ENCODE measurements at places on chromosomes 3 and 15. TPM values are rescaled to one million over a fixed set of nuclear protein-coding genes. Genes with fewer than 3 reads are reported as not detected.

DNA sequence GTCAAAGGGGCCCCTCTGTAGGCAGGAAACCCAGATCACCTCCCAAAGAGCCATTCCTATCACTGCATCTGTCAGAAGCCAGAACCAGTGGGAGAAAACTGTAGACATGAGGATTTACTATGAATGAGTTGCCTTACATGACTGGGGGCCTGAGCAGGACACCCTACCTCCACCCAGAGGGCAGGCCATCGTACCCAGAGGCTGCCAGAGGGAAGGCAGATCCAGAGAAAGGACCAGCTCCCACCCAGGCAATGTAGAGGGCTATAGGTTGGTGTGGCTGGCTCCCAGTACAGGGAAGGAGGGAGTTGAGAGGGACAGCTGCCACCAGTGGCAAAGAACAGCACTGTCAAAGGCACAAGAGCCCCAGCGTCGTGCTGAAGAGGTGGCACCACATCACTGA, 233.2 kb downstream of the OCA2 start:
- no peak overlapping the region for H3K4me3 ChIP-seq
- peak overlapping the region; percentile 50 for H3K27ac ChIP-seq
- H3K4me1 ChIP-seq: peaks cover 9% of the 10 kb centered on the region
- no peaks in the 10 kb centered on the region for H3K36me3 ChIP-seq

DNA sequence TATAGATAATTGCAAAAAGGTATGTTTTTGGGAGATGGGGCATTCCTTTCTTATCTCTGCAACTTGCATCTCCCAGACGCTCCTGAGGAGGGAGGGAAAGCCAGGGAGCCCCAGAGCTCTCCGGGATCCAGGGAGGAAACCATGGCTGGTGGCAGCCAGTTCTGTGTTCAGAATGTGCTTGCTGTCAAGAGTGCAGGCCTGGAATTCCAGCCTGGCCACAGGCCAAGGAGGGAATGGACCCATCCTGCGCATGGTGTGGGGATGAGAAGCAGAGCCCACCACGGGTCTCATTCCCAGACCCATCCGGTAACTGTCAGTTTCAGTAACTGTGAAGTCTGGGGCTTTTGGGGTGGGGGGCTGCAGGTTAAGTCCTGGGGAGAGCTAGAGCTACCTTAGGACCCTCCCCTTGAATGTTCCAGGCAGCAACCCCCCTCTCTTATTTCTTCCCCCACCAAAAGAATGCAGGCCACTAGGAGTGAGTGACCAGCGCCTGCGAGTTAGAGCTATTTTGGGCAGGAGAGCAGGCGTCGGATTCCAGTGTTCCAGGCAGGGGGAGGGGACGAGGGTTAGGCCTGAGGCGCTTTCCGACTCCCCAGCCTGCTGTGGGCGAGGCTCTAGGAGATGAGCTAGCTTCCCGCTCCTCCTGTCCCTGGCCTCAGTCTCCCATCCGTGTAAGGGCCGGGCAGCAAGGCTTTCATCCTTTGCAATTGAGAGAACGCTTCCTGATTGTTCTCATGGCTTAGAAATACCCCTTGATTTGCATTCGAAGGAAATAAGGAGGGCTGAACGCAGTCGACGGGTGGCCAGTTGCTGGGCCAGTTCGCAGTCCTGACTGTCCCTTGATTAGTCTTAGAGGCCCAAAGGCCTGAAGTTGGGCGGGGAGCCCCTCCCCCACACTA, 781 bp upstream of the DAG1 start:
- DNase-seq: peak; percentile 58
- peak overlapping the region; percentile 94 for H3K4me3 ChIP-seq
- H3K4me1 ChIP-seq: peaks cover 40% of the 10 kb centered on the region
- H3K27me3 ChIP-seq: no peaks in the 10 kb centered on the region
- H3K36me3 ChIP-seq: peaks cover 6% of the 10 kb centered on the region
- peak overlapping the region; percentile 97 for H3K27ac ChIP-seq

GRCh38 chr15:70557521-70558258, 205.7 kb downstream of the UACA start:
- no peak for DNase-seq
- H3K27me3 ChIP-seq: no peaks in the 10 kb centered on the region
- no peaks in the 10 kb centered on the region for H3K4me1 ChIP-seq
- no peak overlapping the region for H3K27ac ChIP-seq
- no peaks in the 10 kb centered on the region for H3K36me3 ChIP-seq

The MCF2L2 gene
- 1.5 TPM for total RNA-seq

GRCh38 chr3:171772427-171773056, 37.7 kb downstream of the PLD1 start:
- H3K27ac ChIP-seq: no peak overlapping the region
- H3K27me3 ChIP-seq: no peaks in the 10 kb centered on the region
- peaks cover 33% of the 10 kb centered on the region for H3K4me1 ChIP-seq
- peak; percentile 45 for DNase-seq
- H3K4me3 ChIP-seq: no peak overlapping the region

The PLA1A gene
- total RNA-seq: not detected

DNA sequence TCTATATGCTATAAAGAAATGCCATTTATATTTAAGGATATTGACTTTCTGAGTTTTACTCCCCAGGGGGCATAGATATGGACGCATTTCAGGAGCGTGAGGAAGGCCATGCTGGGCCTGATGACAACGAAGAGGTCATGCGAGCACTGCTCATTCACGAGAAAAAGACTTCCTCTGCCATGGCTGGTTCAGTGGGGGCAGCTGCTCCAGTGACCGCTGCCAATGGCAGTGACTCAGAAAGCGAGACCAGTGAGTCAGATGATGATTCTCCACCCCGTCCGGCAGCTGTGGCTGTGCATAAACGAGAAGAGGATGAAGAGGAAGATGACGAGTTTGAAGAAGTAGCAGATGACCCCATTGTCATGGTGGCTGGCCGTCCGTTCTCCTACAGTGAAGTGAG, 38.4 kb downstream of the GTF2E1 start:
- peaks cover 14% of the 10 kb centered on the region for H3K36me3 ChIP-seq
- no peak overlapping the region for H3K27ac ChIP-seq
- H3K27me3 ChIP-seq: no peaks in the 10 kb centered on the region
- H3K4me1 ChIP-seq: no peaks in the 10 kb centered on the region

DNA sequence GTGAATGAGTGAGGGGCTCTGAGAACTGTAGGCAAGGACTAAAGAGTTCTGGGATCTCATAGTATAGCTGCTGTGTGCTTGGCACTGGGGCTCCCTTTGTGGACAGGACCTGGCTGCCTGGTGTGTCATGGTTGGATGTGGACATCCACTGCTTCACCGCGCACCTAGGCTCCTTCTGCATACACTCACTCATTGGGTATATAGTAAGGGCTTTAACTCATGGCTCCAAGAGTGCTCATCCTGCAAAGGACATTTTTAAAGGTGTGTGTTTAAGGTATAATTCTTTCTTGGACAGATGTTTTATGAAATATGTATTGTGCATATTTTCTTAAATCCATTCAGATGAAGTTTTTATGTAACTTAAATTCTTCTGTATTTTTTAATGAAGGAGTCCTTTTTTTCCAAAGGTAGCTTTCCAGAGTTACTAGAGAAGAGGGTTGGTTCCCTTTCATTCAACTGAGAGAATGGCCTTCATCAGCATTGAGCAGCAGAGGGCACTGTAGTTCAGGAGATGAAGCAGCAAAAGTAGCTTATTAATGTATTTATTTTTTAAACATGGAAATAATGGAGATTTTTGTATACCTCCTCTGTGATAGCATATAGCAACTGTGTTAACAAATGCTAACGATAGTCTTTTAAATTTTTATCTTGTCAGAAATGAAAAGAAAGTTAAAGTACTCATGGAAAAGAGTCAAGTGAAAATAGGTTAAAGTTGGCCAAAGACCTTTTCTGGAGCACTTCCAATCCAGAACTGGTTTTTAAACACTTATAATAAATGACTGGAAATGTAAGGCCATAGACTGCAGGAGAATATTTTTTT, 25.2 kb downstream of the OXNAD1 start:
- peaks cover 16% of the 10 kb centered on the region for H3K36me3 ChIP-seq
- H3K4me3 ChIP-seq: no peak overlapping the region
- no peaks in the 10 kb centered on the region for H3K4me1 ChIP-seq
- DNase-seq: peak; percentile 23

GRCh38 chr3:24538891-24539290, 44.2 kb upstream of the THRB start:
- H3K27me3 ChIP-seq: peaks cover under 1% of the 10 kb centered on the region
- H3K4me1 ChIP-seq: no peaks in the 10 kb centered on the region
- no peak for DNase-seq
- no peak overlapping the region for H3K4me3 ChIP-seq
- H3K36me3 ChIP-seq: no peaks in the 10 kb centered on the region

The FOXB1 gene
- total RNA-seq: 5.9 TPM

DNA sequence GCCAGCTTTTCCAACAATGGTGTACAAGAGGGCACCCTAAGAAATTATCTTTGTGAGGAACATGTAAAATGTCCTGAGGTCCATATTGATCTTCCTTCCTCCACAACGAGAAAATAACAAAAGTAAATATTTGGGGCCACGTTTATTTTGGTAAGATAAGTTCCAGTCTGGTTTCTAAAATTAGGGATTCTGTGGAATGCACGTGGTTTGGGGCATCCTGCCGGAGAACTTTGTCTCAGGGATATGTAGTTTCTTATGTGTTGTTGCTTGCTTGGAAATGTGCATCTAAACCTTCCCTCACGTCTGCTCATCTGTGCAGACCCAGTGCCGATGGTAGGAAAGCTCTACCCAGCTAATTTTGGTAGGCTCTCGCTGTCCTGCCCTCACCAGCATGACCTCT, 62.8 kb downstream of the CTDSPL start:
- H3K27ac ChIP-seq: peak overlapping the region; percentile 81
- DNase-seq: no peak
- no peaks in the 10 kb centered on the region for H3K27me3 ChIP-seq
- H3K4me3 ChIP-seq: no peak overlapping the region
- H3K36me3 ChIP-seq: peaks cover 14% of the 10 kb centered on the region

The CYP1A2 gene
- not detected for total RNA-seq

GRCh38 chr3:134079111-134079547, 49.4 kb upstream of the SLCO2A1 start:
- peak overlapping the region; percentile 28 for H3K27ac ChIP-seq
- H3K4me3 ChIP-seq: no peak overlapping the region
- H3K4me1 ChIP-seq: peaks cover 30% of the 10 kb centered on the region

GRCh38 chr3:185583925-185584324, 2.2 kb upstream of the SENP2 start:
- H3K4me3 ChIP-seq: peak overlapping the region; percentile 14
- DNase-seq: no peak

- no peaks in the 10 kb centered on the region for H3K36me3 ChIP-seq
- H3K4me1 ChIP-seq: peaks cover 4% of the 10 kb centered on the region
- peak; percentile 9 for DNase-seq
- no peak overlapping the region for H3K27ac ChIP-seq
These were observed 260.4 kb upstream of the P2RY1 start for GRCh38 chr3:152574461-152575079.

DNA sequence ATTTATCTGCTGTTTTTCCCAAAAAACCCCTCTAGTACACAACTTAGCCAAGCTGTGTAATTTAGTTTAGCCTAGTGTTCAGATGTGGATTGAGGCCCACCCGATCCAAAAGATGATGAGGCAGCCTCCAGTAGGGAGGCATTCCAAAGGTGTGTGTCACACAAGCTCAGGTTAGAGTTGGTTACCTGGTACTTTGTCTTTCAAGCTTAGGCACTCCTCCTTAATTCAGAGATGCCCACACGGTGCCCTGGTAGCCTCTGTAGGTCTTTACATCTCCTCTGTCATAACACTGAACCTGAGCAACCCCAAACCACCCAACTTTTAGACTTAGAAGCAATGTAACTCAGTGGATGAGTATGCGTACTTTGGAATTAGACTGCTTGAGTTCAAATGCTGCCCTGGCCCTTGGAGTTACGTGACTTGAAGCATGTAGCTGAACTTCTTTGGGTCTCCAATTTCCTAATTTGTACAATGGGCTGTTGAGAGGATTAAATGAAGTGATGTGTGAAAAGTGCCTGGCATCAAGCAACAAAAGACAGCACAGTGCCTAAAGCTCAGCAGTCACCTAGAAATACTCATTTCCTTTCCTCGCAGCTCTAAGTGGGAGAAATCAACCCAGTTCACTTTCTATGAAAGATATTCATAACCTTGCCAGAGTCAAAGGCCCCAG, 284.6 kb upstream of the RARB start:
- H3K4me3 ChIP-seq: no peak overlapping the region
- H3K27me3 ChIP-seq: no peaks in the 10 kb centered on the region
- H3K36me3 ChIP-seq: no peaks in the 10 kb centered on the region
- DNase-seq: no peak
- no peak overlapping the region for H3K27ac ChIP-seq
- H3K4me1 ChIP-seq: no peaks in the 10 kb centered on the region

The MOBP gene
- total RNA-seq: not detected

DNA sequence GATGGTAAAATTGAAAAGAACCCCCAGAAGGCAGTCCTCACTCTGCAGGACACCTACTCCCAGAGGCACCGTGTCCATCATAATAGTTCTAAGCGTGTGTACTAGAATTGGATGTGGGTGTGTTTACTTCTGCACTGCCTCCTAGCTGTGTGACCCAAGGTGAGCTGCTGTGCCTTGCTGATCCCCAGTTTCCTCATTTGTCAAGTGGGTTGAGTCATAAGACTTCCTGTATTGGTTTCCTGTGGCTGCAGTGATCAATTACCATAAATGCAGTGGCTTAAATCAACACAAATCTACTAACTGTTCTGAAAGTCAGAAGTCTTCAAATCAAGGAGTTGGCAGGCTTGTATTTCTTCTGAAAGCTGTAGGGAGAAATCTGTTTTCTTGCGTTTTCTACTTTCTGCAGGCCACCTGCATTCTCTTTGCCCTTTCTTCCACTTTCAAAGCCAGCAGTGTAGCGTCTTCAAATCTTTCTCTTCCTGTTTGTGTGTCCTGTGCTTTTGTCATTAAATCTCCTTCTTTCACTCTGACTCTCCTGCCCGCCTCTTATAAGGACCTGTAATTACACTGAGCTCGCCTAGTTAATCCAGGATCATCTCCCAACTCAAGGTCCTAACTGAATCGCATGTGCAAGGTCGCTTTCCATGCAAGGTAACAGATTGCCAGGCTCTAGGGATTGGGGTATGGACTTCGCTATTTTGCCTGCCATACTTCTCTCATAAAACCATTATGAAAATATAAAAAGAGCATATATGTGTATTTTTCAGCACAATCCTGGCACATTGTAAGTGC, 59.0 kb downstream of the RORA start:
- H3K4me1 ChIP-seq: peaks cover 13% of the 10 kb centered on the region
- H3K27me3 ChIP-seq: no peaks in the 10 kb centered on the region
- H3K27ac ChIP-seq: no peak overlapping the region
- DNase-seq: no peak
- no peak overlapping the region for H3K4me3 ChIP-seq

DNA sequence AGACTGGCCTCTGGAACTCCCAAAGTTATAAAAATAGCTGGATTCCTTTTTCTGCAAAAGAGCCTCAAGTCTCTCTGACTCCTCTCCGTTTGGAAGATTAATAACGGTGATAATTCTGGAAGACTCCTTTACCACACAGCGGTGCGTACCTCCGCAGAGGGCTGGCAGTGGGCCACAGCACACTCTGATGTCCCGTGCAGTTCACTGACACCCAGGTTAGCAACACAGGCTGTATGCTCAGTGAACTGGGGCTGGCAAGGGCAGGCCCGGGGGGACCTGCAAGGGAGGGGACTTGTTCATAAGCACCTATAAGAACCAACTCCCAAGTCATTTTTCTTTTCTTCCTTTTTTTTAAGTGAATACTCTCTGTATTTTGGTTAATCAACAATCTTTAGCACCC, 120.3 kb upstream of the TJP1 start:
- no peaks in the 10 kb centered on the region for H3K27me3 ChIP-seq
- DNase-seq: no peak
- no peaks in the 10 kb centered on the region for H3K4me1 ChIP-seq
- no peak overlapping the region for H3K27ac ChIP-seq

- peaks cover 6% of the 10 kb centered on the region for H3K36me3 ChIP-seq
- no peak overlapping the region for H3K4me3 ChIP-seq
- DNase-seq: no peak
- peaks cover 13% of the 10 kb centered on the region for H3K4me1 ChIP-seq
- no peak overlapping the region for H3K27ac ChIP-seq
These were observed 137.6 kb upstream of the TLE3 start for GRCh38 chr15:70235347-70235746.
